ENCODE measurements at places on chromosomes 7 and 10.

- DNase-seq, result no peak
Observed at GRCh38 chr10:108409306-108409705, 1244.8 kb upstream of the SORCS1 start.

GRCh38 chr7:6530626-6531491 lies 20.4 kb downstream of the GRID2IP start:
- DNase-seq, result no peak

GRCh38 chr10:8066124-8066523 lies 11.6 kb downstream of the GATA3 start:
- no peak for DNase-seq

GRCh38 chr10:115049960-115050359 lies 43.2 kb upstream of the ATRNL1 start:
- no peak for DNase-seq

DNA sequence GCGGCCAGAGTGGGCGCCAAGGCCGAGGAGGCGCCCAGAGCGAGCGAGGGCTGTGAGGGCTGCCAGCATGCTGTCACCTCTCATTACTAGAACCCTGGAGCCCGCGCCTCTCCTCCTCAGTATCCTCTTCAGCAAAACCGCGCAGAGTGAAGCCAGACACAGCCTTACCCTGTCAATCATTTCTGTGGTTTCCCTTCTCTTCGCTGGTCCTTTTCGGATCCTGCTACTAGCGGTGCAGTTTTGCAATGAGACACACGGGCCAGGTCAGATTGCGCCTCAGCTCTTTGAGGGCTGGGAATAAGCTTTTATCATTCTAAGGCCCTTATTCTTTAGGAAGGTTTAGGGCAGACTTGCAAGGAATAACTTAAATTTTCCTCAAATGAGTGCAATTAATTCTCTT lies 55.5 kb upstream of the FAM171A1 start:
- DNase-seq, result no peak

Measured in NCI-H1092 (cell line).